Brain pericyte (primary cell): ENCODE measurements at places on chromosomes 6 and 20.

DNA sequence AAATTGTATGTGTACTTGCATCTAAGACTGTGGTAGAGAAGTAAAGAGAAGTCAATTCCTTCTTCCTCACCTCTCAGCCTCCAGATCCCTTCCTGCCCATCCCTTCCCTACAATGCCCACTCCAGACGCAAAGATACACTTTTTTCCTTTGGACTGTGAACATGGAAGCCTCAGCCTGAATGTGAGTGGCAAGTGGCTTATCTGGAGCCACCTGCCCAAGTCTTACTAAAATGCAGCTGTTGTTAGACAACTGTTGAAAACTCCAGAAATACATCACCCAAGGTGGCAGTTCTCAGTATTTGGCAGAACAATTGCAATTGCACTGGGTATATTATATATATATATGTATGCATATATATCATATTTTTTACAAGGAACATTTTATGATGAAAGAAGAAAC, 7.5 kb downstream of the VGLL2 start:
- DNase-seq: no peak

DNA sequence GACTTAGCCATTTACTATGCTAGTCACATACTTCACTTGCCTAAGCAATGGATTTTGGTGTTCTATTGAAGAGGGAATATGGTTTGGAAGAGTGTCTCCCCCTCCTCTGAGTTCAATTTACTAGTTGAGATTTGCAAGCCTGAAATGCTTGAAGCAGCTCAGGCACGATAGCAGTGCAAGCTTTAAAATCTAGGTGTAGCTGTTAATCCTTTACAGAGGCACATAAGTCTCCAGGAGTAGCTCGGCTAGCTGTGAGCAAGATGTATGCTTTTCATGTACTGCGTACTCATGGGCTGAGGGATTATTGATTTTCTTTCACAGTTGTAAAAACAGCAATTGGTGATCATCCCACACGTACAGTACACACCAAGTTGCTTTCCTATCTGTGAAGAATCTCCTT, 726 bp downstream of the FLRT3 start:
- no peak for DNase-seq

DNA sequence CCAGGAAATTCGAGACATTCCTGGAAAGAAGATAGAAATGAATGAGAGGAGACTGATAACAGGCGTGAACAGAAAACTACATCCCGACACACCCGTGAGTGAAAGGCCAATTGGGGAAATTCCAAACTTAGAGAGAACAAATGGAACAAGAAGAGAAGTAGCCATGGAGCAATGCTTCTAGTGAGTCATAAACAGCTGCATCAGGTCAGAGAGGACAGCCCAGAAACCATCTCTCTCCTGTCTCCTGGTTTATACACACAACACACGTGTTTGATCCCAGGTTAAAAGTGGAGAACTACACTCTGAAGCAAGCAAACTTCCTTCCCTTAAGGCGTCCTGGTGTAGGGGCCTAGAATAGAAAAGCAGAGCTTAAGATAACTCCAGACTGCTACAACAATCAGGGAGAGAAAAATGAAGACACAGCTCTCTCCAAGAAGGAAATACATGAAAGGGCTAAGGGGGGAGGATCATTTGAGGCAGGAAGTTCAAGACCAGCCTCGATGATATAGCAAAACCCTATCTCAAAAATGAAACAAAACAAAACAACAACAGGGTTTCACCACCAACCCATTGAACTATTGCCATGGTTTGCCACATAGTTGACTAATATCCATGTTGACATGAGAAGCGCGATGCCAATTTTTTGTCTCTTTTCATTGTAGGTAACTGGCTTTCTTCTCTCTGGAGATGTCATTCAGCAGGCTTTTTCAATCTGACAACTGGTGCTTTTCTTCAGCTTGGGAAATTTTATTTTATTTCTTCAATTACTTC, 26.9 kb downstream of the NRN1 start:
- DNase-seq: no peak

- no peak for DNase-seq
Observed at GRCh38 chr6:158911746-158912480, 88.1 kb downstream of the RSPH3 start.

DNA sequence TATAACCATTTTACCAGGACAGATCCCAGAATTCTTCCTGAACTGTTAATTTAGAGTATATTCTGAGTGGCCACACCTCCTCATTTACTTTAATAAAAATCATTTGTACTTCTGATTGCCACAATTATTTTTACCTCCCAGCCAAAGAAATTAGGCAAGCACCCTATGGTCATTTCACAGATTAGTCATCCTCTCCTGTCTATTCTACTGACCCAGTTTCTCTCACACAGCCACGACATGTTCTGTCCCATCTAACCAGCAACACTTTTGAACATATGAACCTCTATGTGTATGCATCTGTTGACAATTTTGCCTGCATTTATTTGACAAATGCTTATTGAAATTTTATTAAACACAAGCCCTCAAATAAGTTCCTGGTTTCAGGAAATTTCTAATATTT, 202.6 kb upstream of the STXBP5 start:
- no peak for DNase-seq

DNA sequence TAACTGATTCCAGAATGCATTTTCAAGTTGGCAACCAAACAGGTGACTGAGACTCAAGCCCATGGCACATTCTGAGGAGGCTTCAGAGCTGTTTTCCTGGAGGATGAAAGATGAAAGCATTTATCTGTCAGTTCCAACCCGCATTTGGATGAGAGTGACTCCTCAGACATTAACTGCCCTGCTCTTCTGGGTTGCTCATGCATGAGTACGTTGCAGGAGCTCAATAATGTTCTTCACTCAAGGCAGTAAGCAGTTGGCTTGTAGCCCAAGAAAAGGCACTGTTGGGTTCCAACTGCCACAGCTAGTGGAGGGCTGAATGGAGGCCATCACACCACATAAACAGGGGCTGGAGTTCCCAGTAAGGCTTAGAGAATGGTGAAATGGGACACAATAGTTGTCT, 155.3 kb downstream of the FUT9 start:
- no peak for DNase-seq

DNA sequence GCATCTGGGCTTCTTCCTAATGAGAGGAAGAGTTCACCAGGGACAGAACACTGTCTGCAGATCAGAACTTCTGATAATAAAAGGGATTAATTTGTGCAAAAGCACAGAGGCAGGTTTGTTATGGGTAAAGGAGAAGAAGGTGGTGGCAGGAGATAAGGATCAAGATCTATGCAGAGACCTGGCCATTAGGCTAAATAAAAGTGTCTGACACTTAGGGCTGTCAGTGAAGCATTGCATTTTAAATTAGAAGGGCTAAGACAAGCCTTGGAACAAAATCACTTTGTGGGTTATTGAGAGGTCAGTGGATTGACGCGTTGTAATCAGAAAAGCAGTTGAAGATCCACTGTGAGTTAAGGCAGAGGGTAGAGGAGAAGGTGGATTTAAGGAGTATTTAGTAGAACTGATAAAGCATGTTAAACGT, 76.8 kb downstream of the MAP3K4 start:
- DNase-seq: no peak

DNA sequence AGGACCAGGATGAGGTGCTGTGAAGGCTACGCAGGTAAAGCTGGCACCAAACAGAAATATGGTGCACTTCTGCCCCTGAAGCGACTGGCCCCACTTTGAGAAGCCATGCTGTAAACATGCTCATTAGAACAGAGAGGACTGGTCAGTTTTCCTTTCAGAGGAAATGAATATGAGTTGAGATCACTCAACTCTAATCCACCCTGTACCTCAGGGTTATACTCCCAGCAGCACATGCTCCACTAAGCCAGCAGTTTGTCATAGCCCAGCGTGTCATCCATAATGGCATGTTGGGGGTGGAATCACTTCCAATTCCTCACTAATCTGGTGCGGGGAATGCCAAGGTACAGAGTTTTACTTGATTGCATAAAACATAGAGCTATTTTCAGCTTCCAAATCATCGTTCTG, 98.1 kb downstream of the HIVEP2 start:
- no peak for DNase-seq

GRCh38 chr6:167919349-167919748, 78.1 kb upstream of the KIF25 start:
- no peak for DNase-seq

- no peak for DNase-seq
Observed at GRCh38 chr20:25270829-25271251, 23.0 kb downstream of the PYGB start.

DNA sequence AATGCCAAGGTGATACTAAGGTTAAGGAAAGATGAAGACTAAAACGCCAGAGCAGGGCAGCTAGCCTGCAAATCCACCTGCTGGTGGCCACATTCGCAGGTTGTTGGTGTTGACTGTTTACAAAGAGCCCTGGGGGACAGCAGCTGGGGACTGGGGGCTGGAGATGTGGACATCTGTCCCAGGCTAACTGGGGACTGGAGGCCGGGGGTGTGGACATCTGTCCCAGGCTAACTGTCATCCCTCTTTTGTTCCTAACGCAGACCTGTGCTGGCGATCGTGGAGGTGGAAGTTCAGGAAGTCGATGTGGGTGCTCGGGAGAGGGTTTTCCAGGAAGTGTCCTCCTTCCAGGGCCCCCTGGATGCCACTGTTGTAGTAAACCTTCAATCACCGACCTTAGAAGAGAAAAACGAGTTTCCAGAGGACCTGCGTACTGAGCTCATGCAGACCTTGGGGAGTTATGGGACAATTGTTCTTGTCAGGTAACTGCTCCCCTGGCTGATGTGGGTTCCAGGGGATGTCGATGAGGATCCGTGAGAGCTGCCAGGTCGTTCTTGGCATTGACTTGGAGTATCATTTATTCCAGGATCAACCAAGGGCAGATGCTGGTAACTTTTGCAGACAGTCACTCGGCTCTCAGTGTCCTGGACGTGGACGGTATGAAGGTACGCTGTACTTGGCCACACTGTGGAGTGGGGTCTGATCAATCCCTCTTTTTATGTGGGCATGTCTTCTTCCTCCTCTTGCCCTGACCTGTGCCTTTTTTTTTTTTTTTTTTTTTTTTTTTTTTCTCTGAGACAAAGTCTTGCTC, 87.0 kb downstream of the SERAC1 start:
- DNase-seq: no peak

DNA sequence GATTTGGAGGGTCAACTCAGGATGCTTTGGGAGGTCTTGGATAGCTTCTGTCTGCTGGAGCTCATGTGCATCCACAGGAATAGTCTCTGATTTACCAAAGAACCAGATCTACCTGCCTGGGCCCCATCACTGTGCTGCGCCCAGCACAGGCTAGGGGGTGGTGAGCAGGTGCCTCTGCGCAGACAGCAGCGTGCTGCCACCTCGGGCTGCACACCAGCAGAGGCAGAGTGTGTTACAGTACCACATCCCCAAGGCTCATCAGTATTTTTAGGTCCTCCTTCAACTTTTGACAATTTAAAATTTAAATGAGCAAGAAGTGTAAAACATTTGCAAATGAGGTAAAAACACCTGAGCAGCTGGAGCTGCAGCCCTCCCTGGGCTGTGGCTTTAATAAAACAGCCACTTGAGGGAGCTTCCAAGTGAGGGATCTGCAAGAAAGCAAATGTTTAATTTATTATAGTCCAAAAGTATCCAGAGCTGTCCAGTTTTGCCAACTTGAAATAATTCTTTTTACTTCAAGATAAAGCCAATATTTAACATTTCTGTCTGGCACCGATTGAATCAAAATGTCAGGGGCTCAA, 324.9 kb downstream of the ZFAND3 start:
- DNase-seq: no peak

DNA sequence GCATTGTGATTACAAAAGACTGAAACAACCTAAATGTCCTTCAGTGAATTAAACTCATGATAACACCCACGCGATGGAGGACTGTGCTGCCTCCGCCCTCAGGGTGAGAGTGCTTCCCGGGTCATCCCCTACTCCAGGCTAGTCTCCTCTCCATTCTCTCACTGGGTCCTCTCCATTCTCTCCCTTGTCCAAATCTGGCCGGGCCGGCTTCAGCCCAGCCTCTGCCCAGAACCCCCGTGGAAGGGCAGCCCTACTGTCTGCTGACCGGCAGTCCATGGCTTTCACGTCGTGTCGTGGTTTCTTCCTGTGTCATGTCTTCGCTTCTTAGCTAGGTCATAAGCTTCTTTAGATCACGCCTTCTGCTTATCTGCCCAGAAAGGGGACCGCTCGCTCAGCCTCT, 74.8 kb downstream of the CDC5L start:
- no peak for DNase-seq

DNA sequence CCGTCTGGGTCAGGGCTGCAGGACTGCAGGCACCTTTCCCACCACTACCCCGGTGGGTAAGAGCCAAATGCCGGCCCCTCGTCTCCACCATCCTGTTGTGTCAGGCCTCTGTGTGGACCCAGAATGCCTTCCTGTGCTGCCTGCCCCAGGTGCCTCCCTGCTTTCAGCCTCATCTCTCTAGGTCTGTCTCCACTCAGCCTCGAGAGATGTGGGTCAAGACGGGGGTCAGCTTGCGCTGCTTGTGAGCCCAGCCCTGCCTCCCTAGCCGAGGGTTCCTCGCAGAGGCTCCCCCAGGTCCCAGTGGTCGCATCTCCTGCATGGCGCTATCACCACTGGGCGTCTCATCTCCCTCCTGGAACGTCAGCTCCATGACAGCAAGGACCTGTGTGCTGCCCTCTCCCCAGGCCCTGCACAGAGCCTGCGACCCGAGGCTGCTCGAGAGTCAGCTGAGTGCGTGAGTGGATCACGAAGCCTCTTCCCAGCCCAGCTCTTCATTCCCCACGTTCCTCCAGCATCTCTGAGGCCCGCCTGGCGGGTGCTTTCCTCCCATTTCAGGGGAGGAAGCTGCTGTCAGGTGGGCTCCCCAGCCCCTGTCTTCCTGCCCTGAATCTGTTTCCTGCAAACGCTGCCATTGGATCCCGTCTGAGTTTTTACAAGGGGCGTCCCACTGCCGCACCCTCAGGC, 38.7 kb upstream of the ZBP1 start:
- DNase-seq: no peak

DNA sequence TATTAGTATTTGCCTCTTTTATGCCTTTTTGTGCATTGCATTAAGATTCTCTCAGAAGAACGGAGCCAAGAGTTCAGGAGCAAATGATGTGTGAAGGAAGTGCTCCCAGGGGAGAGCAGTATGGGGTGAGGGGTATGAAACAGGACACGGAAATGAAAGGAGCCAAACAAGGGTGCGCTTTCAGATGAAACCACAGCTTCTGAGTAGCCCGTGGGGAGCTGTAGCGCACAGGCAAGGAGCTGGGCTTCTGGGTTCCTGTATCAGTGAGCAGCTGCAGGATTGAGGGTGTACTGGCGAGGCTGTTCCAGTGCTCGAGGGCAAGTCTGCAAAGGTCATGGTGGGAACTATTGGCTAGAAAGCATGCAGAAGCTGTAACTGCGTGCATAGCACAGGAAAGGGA, 25.4 kb downstream of the ANKEF1 start:
- DNase-seq: no peak

GRCh38 chr6:100153636-100154275, 159.7 kb upstream of the MCHR2 start:
- no peak for DNase-seq

DNA sequence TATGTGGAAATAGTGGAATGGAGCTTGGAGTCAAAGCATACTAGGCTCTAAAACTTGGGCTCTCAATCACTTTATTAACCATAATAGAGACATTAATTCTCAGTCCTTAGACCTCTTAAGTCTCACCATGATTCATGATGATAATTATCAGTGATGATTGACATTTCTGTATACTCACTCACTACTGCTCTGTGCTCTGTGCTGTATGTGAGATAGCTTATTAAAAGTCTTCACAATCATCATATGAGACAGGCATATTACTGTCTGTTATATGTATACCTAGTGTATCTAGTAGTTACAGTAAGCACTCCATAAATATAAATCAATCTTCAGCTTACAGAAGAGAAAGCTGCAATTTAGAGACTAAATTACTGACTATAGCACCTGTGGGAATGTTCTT, 236.0 kb upstream of the JAG1 start:
- DNase-seq: no peak

GRCh38 chr6:129902681-129903080, 41.6 kb upstream of the TMEM244 start:
- no peak for DNase-seq
